ENCODE measurements at places on chromosomes 11 and 22.

GRCh38 chr11:10725114-10725906 lies 25.7 kb upstream of the CTR9 start:
- DNase-seq, result no peak
- no peak overlapping the region for H3K27ac ChIP-seq
- no peak overlapping the region for H3K4me3 ChIP-seq
- no peaks in the 10 kb centered on the region for H3K27me3 ChIP-seq

GRCh38 chr11:62875698-62876478 lies 4.8 kb upstream of the SLC3A2 start:
- H3K27me3 ChIP-seq, result no peaks in the 10 kb centered on the region
- H3K4me1 ChIP-seq, result peaks cover 5% of the 10 kb centered on the region
- H3K4me3 ChIP-seq, result no peak overlapping the region
- H3K36me3 ChIP-seq, result no peaks in the 10 kb centered on the region
- no peak overlapping the region for H3K27ac ChIP-seq

GRCh38 chr11:75283391-75283931 lies 42.9 kb downstream of the TPBGL start:
- H3K4me3 ChIP-seq, result no peak overlapping the region
- no peak overlapping the region for H3K27ac ChIP-seq
- peaks cover 7% of the 10 kb centered on the region for H3K27me3 ChIP-seq
- no peak for DNase-seq
- H3K4me1 ChIP-seq, result no peaks in the 10 kb centered on the region

DNA sequence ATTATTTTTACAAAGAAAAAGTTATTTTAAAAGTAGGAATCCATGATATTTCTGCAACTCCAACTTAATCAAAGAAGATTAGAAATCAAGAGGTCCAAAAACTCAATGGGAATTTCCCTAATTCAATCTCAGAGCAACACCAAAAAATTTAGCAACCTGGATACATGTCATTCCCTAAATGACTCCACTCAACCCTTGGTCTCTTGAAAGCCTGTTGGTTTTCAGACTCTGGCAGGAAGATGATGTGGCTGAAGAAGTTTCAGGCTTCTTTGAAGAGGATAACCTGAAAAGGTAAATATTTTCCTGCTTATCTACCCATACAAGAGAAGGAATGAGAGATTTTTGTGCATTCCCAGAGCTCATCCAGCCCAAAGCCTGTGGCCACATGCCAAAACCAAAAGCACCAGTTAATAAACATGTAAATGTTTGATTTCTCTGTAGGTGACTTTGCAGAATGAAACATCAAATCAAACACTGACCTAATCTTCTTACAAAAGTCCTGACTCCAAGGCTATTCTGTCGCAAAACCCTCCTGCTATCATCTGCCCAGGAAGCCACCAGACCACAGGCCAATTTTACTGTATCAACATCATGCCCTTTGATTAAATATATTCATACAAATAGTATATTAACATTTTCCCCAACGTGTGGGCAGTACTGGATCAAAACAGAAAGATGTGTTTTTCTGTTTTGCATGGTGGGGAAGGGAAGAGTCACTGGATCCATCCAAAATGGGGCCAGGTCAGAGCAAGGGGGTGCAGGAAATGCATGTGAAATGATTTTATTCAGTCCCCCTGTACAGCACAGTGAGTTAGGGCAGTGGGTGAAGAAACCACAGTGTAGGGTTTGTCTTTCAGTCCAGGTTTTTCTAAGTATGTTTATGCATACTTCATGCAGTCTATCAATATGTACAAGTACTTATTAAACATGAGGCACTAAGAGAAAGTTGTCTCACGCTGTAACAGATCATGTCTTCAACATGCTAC lies 38.8 kb downstream of the SMCO4 start:
- no peak for DNase-seq
- H3K27ac ChIP-seq, result no peak overlapping the region
- H3K4me3 ChIP-seq, result no peak overlapping the region
- no peaks in the 10 kb centered on the region for H3K36me3 ChIP-seq
- no peaks in the 10 kb centered on the region for H3K27me3 ChIP-seq
- no peaks in the 10 kb centered on the region for H3K4me1 ChIP-seq

DNA sequence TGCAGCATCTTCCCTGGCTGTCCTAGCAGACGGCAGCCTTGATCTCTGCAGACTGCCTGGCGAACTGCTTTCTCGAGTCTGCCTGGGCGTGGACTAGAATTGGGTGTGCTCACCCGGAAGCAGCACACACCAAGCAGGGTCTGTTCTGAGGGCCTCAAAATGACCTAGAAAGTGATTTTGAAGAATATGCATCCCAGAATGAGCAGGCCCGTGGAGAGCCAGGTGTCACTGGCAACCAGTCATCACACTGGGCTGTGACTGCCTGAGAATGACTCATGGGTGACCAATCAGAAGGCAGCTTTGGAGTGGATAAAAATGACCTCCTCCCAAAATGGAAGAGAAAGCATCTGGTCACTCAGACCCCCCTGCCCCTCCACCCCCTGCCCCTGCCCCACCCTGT lies 114.9 kb upstream of the NECTIN1 start:
- no peak overlapping the region for H3K4me3 ChIP-seq
- no peaks in the 10 kb centered on the region for H3K4me1 ChIP-seq
- peaks cover 12% of the 10 kb centered on the region for H3K27me3 ChIP-seq
- no peak for DNase-seq

DNA sequence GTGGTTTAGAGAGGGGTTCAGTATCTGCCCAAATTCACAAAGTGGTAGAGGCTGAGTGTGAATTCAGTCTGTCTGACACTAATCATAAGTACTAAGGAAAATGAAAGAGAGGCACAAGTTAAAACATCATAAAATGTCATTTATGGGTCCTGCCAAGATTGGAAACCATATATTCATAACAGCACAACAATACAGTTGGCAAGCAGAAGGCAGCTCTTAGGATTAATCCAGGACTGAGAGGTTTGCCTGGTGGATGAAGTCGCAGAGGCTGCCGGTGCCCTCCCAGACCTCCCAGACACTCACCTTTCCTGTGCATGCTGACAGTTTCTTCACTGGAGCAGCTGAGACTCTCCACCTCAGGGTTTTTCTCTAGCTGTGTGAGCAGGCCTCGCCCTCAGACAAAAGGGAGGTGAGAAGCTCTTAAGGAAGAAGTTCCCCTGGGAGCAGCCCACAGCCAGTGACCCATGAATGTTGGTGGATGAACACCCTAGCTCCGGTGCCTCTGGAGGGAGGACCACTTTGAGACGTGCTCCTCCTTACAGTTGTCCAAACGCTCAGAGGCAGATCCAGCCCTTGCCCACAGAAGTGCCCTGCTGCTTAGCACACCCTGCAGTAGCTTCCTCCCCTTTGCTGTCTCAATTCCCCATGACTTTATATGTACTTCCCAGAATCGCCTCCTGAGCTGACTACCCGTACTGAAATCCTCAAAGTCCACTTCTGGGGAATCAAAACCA lies 43.7 kb downstream of the MAML2 start:
- DNase-seq, result no peak
- no peak overlapping the region for H3K4me3 ChIP-seq
- H3K4me1 ChIP-seq, result no peaks in the 10 kb centered on the region
- no peaks in the 10 kb centered on the region for H3K36me3 ChIP-seq

DNA sequence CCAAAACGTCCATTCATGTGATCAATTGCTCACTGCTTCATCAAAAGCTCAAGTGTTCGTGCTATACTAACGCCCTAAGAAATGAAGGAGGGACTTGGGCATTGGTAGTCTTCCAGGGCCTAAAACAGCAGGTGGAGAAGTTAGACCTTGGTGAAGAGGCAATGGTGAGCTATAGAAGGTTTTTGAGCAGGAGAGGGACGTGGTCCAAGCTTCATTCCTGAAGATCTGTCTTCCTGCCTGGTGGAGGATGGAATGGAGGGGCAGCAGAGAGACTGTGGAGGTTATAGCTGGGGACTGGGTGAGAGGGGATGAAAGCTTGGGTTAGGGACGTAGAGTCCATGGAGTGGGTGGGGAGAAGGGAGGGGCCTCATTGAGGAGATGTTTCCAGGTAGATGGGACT lies 97.7 kb downstream of the TP53I11 start:
- no peak overlapping the region for H3K27ac ChIP-seq
- H3K4me1 ChIP-seq, result no peaks in the 10 kb centered on the region
- no peaks in the 10 kb centered on the region for H3K27me3 ChIP-seq

DNA sequence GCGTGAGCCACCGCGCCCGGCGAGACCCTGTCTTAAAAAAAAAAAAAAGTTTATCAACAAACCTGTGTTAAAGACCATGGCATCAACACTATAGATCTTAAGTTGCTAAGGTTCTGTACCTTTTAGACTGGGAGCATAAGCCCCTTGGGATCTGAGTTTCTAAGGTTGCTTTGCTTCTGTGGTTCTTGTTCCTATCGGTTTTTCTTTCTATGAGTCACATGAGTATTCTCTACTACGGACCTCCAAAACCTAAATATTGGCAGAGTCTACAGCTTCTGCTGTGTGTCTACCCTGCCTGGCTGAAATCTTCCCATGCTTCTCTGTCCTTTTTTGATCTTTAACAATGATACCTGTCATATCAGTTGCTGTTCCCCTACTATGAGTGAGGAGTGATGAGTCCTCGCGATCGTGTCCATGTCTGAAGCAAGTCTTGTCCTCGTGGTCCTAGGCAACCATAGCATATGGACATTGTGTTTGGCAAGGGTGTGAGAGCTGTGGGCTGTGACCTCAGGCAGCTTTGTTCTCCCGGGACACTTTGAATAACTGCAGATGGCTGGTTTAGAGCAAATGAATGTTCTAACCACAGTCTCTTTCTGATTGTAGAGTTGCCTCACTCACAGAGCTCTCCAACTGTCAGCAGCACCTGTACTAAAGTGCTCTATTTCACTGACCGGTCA lies 9.0 kb upstream of the DLAT start:
- no peaks in the 10 kb centered on the region for H3K27me3 ChIP-seq
- DNase-seq, result peak; percentile 29
- no peaks in the 10 kb centered on the region for H3K36me3 ChIP-seq
- peak overlapping the region; percentile 16 for H3K4me3 ChIP-seq
- no peaks in the 10 kb centered on the region for H3K4me1 ChIP-seq

- no peaks in the 10 kb centered on the region for H3K27me3 ChIP-seq
- H3K4me3 ChIP-seq, result no peak overlapping the region
- no peaks in the 10 kb centered on the region for H3K4me1 ChIP-seq
- DNase-seq, result no peak
Measured at GRCh38 chr11:106748059-106748458, 270.2 kb downstream of the GUCY1A2 start.

DNA sequence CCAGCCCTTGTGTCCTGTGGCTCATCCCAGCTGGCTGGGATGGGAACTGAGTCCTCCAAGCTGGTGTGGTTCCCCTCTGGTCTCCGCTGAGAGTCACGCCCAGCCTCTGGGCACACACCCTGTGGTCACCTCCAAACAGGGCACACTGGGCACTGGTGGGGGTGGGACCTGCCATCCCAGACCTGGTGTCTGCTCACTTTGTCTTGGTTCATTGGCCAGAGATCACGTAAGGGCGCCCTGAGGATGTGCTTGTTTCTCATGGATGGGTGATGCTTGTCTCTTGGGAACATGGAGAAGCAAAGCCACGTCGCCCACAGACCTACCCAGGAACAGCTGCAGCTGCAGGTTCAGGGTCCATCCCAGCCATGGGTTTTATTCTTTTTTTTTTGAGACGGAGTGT lies 43.1 kb downstream of the LRP5 start:
- H3K4me3 ChIP-seq, result no peak overlapping the region
- no peaks in the 10 kb centered on the region for H3K4me1 ChIP-seq
- H3K27ac ChIP-seq, result no peak overlapping the region
- H3K36me3 ChIP-seq, result no peaks in the 10 kb centered on the region
- no peaks in the 10 kb centered on the region for H3K27me3 ChIP-seq
- no peak for DNase-seq

DNA sequence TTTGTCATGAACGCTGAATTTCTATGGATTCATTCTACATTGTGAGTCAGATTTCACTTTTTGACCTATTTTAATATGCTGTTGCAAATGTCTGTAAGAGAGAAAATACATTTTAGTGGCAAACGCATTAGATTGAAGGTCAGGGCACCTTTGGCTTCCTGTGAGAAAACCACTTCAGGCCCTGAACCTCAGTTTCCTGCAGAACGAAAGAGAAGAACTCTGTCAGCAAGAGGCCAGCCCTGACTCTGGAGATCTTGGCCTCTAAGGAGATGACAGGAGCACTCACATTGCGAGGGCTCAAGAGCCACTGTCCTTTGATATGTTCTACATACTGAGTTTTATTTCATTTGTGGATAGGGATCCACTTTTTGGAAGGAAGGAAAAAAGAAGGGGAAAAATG lies 83.6 kb downstream of the KCNJ1 start:
- H3K4me1 ChIP-seq, result no peaks in the 10 kb centered on the region
- no peak overlapping the region for H3K4me3 ChIP-seq

DNA sequence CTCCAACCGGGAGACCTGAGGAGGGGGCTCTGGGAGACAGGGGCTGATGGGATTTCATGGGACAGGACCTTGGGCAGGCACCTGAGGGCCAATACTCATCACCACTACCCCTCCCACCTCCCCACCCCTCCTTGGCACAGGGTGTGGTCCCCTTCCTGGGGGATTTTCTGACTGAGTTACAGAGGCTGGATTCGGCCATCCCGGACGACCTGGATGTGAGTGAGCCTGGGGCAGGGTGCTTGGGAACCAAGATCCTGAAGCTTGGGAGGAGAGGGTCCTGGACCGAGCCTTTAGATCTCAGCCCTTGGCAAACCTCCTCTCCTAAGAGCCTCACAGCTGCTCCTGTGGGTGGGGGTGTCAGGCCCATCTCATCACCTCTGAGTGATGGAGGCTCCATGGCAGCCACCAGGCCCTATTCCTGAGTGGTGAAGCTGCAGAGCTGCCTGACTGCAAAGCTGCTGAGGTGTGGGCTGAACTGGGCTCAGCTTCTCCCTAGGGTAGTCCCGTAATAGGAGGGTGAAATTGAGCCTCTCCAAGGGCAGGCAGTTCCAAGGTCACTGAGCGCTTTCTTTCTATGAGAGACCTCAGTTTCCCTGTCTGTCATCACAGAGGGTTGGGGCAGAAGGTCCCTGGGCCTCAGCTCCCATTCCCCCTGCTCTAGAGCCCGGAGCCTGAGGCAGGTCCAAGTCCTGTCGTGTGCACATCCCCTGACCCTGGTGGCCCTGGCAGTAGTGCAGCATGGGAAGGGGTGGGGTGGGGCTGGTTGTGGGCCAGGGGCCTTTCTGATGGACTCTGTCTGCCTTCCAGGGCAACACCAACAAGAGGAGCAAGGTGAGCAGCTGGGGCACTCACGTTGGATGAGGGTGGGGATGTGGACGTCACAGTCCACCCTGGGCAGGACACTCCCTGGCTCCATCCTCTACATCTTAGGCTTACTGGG lies 6.5 kb downstream of the RGL4 start:
- H3K27me3 ChIP-seq, result no peaks in the 10 kb centered on the region
- H3K4me1 ChIP-seq, result no peaks in the 10 kb centered on the region

DNA sequence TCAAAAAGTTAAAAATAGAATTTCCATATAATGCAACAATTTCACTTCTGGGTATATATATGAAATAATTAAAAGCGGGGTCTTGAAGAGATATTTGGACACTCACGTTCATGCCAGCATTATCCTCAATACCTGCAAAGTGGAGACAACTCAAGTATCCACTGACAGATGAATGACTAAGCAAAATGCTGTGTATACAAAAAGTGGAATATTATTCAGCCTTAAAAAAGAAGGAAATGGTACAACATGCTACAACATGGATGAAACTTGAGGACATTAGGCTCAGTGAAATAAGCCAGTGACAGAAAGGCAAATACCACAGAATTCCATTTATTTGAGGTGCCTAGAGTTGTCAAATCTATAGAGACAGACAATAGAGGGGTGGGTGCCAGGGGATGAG lies 62.5 kb upstream of the GAL start:
- no peak overlapping the region for H3K27ac ChIP-seq
- DNase-seq, result no peak
- no peak overlapping the region for H3K4me3 ChIP-seq
- no peaks in the 10 kb centered on the region for H3K27me3 ChIP-seq

Data from MM.1S (cell line).